ENCODE measurements at places on chromosomes 12 and 14.

DNA sequence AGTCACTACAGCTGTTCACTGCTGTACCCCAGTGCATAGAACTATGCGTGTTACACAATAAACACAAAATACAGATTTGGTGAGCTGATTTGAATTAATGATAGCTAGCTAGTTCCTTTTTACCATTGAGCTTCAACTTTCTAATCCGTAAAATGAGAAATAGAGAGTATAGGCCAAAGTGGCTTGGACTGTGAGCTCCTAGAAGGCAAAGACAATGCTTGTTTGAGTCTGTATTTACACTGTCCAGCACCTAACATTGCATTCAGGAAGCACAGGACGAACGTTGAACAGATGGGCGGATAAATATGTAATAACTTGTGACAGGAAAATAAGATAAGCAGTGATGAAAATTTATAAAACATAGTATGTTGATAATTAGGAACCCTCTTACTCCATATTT is 31.5 kb downstream of the SLC17A8 start:
- DNase-seq = no peak

DNA sequence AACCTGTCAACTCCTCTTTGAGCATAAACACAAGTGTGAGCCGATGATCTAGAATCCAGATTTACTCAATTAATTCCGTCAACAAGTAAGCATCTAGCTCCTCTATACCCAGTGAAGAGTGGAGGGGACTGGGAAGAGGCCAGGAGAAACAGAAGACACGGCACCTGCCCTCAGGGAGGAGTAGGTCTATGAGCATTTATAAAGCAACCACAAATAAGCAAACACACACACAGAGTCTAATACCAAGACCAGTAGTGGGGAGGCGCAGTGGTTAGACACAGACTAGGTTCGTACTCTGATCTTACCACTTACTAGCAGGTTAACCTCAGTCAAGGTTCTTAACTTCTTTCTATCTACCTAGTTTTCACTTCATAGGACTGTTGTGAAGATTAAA is 5.9 kb upstream of the FOXN3 start:
- DNase-seq = no peak

- DNase-seq = no peak
Observed at GRCh38 chr14:105690671-105691070, 164.3 kb downstream of the TMEM121 start.

- DNase-seq = no peak
Observed at GRCh38 chr12:106878804-106879203, 76.9 kb upstream of the TMEM263 start.

GRCh38 chr12:75656648-75657047 is 145.2 kb upstream of the KRR1 start:
- no peak for DNase-seq

- no peak for DNase-seq
Observed at GRCh38 chr14:52862632-52863333, 71.4 kb upstream of the GNPNAT1 start.

- DNase-seq = no peak
Observed at GRCh38 chr12:57842342-57843294, 3.9 kb downstream of the CTDSP2 start.

DNA sequence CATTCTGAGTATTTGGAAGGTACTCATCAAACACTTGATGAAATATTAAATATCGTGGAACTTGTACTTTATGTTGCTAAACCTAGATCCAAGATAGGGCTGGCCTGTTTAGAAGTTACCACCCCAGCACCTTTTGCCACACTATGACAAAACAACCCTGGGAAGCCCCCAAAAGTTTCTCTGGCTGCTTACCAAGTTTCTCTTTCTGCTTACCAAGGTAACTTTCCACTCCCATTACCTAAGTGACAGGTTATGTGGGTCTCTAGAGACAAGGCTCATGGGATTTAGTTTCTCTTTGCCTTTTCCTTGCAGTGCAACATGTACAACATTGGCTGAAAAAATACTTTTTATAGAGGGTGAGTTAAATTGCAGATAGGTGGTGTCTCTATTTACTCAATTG is 28.9 kb upstream of the PPM1A start:
- DNase-seq = no peak

DNA sequence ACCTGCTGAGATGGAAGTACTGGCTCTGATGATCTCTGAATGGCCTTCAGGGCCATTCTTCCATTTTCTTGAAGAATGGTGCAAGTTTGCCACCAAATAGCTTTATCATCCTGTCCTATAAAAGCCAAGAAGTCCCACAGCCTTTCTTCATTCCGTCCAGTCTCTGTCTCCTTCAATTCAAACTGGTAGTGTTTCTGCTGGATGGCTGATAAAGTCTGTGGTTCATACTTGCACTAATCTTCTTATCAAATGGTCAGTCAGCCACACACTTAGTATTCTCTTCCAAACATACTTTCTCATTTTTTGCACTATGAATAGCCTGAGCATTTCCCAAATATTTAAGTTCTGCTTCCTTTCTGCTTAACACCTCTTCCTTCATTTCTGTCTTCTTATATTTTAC is 39.4 kb upstream of the BEGAIN start:
- DNase-seq = no peak

- no peak for DNase-seq
Observed at GRCh38 chr12:128729628-128730121, 94.1 kb downstream of the SLC15A4 start.

DNA sequence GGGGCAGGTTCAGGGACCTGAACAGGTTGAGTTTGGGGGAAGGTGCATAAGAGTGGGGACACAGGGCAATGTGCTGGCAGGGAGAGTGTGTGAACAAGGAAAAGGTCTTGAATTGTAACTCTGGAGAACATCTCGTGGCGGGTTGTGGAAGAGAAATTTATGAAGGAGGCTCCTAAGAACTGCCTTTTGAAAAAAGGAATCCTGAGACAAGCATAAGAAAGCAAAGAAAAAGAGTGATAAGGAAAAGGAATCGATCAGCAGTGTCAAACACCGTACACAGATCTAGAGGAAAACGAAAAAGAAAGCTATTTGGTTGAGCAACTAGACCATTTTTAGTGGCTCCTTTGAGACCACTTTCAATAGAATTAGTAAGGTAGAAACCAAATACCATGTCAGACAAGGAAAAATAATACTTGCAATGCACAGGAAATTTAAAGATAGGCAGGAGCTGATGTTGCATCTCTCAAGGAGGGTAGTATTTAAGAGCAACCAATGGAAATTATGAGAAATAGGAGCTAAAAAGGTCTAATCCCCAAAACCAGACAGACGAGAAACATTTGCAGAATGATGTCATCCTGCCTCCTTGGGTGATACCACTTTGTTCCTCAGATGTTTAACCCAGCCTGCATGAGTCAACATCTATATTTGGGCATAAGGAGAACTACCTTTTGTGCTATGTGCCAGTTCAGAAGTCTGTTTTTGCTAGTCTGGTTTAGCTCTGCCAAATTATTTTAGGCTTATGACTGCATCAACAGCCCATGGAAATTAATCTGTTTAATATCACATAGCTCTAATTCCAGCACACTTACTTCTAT is 64.5 kb upstream of the STK38L start:
- DNase-seq = no peak

DNA sequence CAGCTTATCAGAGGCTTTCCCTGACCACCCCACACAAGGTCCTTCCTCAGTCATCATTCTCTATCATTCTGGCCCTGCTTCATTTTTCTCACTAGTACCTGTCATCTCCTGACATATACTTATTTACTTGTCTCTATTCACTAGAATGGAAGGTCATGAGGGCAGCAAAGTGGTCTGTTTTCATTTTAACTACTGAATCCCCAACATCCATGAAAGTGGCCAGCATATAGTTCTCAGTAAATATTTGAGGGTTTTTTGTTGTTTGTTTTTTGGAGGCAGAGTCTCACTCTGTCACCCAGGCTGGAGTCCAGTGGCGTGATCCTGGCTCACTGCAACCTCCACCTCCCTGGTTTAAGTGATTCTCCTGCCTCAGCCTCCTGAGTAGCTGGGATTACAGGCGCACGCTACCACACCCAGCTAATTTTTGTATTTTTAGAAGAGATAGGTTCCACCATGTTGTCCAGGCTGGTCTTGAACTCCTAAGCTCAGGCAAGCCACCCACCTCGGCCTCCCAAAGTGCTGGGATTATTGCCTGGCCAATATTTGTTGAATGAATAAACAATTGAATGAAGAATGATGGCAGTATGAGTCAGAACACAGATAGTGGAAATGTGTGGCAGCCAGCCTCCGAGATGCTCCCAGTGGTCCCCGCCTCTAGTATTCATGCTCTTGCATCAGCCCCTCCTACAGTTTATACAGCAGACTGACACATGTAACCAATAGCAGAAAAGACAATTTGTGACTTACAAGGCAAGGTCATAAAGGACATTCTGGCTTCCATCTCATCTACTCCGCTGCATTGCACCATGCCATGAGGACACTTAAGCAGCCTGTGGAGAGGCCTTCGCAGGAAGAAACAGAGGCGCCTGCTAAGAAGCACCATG is 7.0 kb upstream of the ANO6 start:
- no peak for DNase-seq
